ENCODE measurements at places on chromosomes 11 and 22. TPM values are rescaled to one million over a fixed set of nuclear protein-coding genes. Genes with fewer than 3 reads are reported as not detected.

DNA sequence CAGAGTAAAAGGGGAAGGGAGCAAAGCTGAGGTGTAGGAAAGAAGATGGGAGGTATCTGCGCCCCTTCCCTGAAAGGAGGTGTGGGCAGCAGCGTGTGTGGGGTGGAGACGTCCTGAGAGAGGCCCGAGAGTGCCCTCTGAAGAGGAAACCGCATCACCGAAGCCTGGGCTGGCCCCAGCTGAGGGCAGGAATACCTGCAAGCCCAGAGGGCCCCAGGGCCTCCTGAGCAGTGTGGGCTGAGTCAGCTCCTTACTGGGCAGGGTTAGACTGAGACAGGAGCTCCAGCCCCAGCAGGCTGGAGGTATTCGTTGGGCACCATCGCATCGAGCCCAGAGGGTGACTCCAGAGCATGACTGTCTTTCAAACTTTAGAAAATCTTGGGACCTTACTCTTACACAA, 534.0 kb upstream of the B3GAT1 start:
- no peak overlapping the region for H3K4me3 ChIP-seq
- no peak for DNase-seq
- H3K27me3 ChIP-seq: no peaks in the 10 kb centered on the region
- H3K27ac ChIP-seq: no peak overlapping the region

DNA sequence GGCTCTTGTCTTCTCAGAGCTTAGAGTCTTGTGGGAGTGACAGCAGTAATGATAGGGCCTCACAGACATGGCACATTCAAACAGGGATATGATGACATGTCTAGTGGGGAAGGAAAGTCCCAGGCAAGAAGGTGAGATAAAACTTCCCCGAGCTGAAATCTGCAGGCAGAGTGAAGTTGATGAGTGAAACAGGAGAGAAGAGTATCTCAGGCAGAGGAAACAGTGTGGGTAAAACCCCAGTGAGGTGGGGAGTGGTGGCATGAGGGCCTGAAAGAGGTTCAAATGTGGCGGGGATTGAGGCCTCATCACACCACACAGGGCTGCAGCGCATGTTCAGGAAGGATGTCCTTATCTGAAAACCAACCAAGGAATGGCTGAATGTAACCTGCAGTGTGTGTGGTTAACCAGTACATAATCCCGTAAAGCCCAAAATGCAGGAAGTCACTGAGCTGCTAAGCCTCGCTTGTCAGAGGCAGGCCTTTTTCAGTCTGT, 153.8 kb upstream of the E2F8 start:
- H3K4me3 ChIP-seq: no peak overlapping the region
- DNase-seq: no peak
- H3K27ac ChIP-seq: no peak overlapping the region
- H3K4me1 ChIP-seq: 0 out of 2 replicates have a peak, but pooled peaks cover 1% of the 10 kb centered on the region
- H3K36me3 ChIP-seq: no peaks in the 10 kb centered on the region

DNA sequence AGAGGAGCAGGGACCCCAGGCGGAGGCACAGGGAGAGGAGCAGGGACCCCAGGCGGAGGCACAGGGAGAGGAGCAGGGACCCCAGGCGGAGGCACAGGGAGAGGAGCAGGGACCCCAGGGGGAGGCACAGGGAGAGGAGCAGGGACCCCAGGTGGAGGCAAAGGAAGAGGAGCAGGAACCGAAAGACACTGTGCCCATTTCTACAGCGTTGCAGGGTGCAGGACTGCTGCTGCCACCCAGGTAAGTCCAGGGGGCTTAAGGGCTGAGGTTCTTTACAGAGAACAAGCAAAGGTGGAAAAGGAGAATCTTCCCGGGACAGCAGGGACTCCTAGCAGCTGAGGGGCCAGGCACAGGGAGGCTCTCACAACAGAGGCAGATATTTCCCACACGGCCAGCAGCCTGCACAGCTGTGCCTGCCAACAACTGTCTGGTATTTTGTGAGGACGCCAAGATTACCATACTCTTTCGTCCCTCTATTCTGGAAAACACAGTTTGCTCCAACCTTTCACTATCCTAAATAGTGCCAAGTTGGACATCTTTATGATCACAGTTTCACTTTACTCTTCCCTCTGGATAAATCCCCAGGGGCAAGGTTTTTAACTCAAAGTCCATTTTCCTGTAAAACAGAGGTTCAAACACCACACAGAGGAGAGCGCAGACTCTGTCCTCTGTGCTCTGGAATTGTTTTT, 39.4 kb downstream of the SHANK2 start:
- H3K36me3 ChIP-seq: no peaks in the 10 kb centered on the region
- H3K4me3 ChIP-seq: no peak overlapping the region
- H3K27me3 ChIP-seq: no peaks in the 10 kb centered on the region
- peaks cover 7% of the 10 kb centered on the region for H3K4me1 ChIP-seq
- DNase-seq: no peak
- no peak overlapping the region for H3K27ac ChIP-seq

Gene CLDN5
- total RNA-seq: 1.6 TPM

- H3K27me3 ChIP-seq: no peaks in the 10 kb centered on the region
- no peak for DNase-seq
- no peak overlapping the region for H3K27ac ChIP-seq
- no peaks in the 10 kb centered on the region for H3K36me3 ChIP-seq
Observed at GRCh38 chr11:80155412-80156017, 714.7 kb upstream of the TENM4 start.

- H3K4me3 ChIP-seq: no peak overlapping the region
- no peaks in the 10 kb centered on the region for H3K27me3 ChIP-seq
- no peak for DNase-seq
- H3K27ac ChIP-seq: no peak overlapping the region
- peaks cover 2% of the 10 kb centered on the region for H3K36me3 ChIP-seq
Observed at GRCh38 chr11:88114486-88115045, 60.7 kb downstream of the RAB38 start.
